Activated CD8-positive, alpha-beta memory T cell treated with anti-CD3 and anti-CD28 coated beads for 48 hours (primary cell): ENCODE measurements at places on chromosomes 5 and 9.

DNA sequence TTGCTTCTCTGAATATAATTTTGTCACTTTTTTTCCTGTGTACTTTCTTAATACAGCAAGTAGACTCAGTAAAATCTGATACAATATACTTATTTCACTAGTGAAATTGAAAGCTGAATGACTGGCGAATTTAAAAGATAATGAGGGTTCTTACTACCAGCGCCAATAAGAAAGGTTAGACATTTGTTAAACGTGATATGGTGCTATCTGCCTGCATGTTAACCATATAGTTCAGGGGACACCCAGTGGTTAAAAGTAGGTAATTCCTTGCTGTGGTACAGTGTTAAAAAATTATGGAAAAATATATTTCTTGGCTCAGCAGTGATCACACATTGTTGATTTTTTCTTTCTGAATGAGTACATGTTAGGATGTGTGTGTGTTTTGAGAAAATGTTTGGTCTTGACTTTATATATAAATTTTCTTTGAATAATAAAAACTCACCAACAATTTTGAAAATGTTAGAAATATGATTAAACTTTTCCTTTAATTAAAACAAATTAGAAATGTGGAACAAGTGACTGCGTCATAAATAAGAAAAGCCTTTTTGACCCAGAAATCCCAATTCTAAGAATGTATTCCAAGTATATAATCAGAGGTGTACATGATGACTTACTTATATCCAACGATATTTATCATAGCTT, 25.8 kb downstream of the CAST start:
- DNase-seq = no peak

GRCh38 chr9:121220996-121221663, 19.5 kb upstream of the RAB14 start:
- DNase-seq = no peak

GRCh38 chr9:70617033-70617828, 202.8 kb upstream of the KLF9 start:
- DNase-seq = no peak

DNA sequence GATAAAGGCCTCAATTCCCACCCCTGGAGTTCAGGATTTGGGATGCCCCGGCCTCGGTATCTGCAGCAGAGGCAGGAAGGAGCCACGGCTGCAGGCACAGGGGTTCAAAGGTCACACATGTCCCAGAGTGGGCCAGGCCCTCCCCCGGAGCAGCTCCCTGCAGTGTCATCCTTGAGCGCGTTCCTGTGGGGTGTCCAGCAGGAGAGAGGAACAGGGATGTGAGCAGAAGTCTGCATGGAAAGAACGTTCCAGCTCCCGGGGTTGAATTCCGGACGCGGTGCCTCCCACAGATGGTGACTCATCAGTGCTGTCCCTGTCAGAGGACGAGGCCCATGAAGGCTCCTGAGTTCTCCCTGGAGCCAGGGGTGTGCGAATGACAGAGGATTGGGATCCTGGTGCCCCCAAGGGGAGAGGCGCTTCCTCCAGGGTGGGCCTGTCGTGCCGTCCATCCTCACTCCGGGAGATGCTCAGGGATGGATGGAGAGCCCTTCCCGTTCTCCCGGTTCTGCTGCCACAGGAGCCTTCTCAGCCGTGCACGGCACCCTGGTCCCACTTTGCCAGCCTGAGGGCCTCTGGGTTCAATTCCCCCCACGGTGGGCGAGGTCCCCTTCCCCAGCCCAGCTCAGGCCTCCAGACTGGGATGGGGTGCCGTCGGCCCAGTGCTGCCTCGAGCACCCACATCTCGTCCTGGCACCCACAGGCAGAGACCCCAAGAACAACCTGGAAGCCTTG, 3.1 kb downstream of the LCN1 start:
- no peak for DNase-seq

GRCh38 chr5:20105915-20106314, 117.9 kb upstream of the CDH18 start:
- no peak for DNase-seq

DNA sequence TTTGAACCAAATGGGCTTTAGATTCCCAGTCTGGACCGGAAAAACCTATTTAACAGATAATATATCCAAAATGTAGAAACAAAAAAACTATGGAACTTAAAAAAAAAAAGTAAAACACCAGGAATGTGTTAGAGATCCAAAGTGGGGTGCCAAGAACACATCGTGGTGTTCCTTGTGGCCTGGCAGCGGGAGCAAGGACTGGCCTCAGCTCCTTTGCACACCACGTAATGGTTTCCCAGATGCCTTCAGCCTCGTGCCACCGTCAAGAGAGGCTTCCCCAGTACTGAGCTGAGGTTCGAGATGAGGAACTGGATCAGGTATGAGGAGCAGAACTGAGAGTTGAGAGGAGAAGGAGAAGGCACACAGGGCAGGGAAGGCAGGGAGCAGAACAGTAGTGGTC, 3.5 kb downstream of the ASPN start:
- DNase-seq = no peak
